ENCODE measurements at places on chromosomes 1 and 21. TPM values are rescaled to one million over a fixed set of nuclear protein-coding genes. Genes with fewer than 3 reads are reported as not detected.

The KIRREL1 gene
- polyA plus RNA-seq, result 42.2 TPM

The HECTD3 gene
- polyA plus RNA-seq, result 33.7 TPM

The LENEP gene
- not detected for polyA plus RNA-seq

The PFKFB2 gene
- 1.5 TPM for polyA plus RNA-seq

The PTPN22 gene
- 0.11 TPM for polyA plus RNA-seq

The ELF3 gene
- 0.12 TPM for polyA plus RNA-seq

The ANXA9 gene
- polyA plus RNA-seq, result 0.03 TPM

The CFHR1 gene
- polyA plus RNA-seq, result 0.12 TPM

The POU3F1 gene
- not detected for polyA plus RNA-seq

The TLCD4 gene
- polyA plus RNA-seq, result 1.5 TPM

The GBP7 gene
- polyA plus RNA-seq, result not detected

The HPDL gene
- 0.30 TPM for polyA plus RNA-seq

The ATF3 gene
- polyA plus RNA-seq, result 12.4 TPM

The GUCA2B gene
- polyA plus RNA-seq, result not detected

The MAP1LC3C gene
- polyA plus RNA-seq, result 0.53 TPM

The B3GALT5 gene
- polyA plus RNA-seq, result 0.08 TPM

The EVI5 gene
- polyA plus RNA-seq, result 31.9 TPM

The HCRTR1 gene
- polyA plus RNA-seq, result not detected

The TNN gene
- polyA plus RNA-seq, result not detected

DNA sequence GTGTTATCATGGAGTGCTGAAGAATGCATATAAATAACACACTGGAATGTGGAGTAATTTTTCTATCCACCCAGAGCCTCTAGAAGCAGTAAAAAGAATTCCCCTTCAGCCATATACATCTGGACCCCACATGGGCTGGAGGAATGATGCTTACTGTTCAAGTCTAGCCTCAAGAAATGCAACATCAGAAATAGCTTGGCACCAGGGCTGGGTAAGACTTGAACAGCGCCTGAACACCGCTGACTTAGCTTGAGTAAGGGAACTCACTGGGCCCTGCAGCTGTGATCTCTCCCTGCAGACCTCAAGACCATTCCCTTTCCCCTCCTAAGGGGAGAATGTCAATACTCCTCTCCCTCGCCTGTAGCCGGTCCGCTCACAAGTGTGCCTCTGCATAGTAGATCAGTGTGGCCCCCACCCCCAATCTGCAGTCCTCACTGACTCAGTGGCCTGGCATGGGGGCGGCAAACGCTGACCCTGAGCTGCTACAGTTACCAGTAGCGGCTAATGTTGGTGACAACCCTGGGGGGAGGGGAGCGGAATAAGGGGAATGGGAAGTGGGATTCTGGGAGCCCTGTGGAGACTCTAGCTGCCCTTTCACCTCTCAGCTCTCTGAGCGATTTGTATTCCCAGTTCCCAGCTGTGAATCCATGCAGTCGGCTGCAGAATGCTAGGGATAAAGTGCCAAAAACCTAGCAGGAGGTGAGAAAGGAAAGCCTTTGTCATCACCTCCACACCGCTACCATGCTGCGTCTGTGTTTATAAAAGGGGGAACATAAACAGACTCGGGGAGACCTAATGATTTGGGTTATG is 483.9 kb downstream of the DISC1 start:
- peak; percentile 83 for DNase-seq

- no peak for DNase-seq
These were observed 197.8 kb downstream of the HIVEP3 start for GRCh38 chr1:41720861-41721410.

GRCh38 chr1:187733232-187733631 is 904.5 kb downstream of the PLA2G4A start:
- DNase-seq, result no peak

GRCh38 chr1:51526248-51526647 is 7.2 kb upstream of the EPS15 start:
- DNase-seq, result no peak

GRCh38 chr1:169513208-169513607 is 27.5 kb upstream of the SLC19A2 start:
- DNase-seq, result peak; percentile 50

GRCh38 chr1:82836213-82836972 is 1035.7 kb downstream of the ADGRL2 start:
- DNase-seq, result no peak

- peak; percentile 84 for DNase-seq
These were observed 36.1 kb downstream of the FGGY start for GRCh38 chr1:59332983-59333382.

GRCh38 chr1:207407655-207408260 is 46.4 kb upstream of the CR2 start:
- no peak for DNase-seq

DNA sequence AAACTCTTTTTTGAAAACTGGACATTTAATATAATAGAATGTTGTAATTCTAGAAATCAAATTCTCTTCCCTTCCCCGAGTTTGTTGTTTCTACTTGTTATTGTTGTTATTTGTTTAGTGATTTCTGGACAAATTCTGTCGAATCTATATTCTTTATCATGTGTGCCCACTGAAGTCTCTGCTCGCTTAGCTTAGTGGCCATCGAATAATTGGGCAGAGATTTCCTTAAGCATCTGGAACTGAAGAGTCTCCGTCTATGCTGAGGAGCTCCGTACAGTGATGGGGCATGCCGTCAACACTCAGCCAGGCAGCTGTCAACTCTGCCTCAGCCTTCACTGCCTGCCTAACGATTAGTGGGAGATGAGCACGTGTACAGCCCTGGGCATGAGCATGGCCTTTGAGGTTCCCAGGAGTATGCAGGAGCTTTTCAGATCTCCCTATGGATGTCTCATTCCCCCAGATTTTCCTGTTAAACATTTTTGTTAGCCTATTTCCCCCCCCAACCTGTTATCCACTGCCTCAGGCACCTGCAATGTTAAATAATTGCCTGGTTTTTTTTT is 66.8 kb downstream of the SLX9 start:
- DNase-seq, result no peak

GRCh38 chr1:6271006-6271405 is 10.1 kb upstream of the GPR153 start:
- DNase-seq, result no peak

DNA sequence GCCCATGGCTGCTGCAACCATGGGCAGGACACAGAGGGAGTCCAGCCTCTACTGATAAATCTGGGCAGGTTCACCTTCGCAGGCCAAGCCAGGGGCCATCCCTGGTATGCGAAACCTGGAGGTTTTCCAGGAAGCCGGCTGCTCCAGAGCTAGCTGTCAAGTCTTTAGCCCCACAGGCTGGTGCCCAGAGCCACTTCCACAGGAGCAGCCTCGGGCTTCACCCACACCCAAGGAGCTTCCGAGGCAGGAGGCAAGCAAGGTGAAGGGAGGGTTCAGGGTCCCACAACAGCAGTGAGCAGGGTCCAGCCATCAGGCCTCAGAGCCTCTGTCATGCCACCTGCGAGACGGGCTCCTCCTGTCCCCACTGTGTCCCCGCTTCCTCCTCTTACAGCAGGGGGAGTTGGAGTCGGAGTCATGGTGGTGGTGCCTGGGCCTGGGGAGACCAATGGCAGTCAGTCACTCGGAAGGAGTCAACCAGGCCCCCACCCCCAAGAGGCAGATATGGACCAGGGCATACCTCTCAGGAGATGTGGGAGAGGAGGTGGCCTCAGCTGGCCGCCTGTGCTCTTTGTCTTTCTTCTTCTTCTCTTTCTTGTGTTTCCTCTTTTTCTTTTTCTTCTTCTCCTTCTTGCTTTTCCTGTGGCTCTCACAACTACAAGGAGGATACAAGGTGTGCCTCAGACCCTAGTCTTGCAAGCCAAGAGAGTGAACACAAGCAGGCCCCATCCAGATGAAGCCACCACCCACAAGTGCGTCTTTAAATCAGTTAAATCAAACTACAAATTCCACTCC is 2.1 kb downstream of the C1orf35 start:
- no peak for DNase-seq

DNA sequence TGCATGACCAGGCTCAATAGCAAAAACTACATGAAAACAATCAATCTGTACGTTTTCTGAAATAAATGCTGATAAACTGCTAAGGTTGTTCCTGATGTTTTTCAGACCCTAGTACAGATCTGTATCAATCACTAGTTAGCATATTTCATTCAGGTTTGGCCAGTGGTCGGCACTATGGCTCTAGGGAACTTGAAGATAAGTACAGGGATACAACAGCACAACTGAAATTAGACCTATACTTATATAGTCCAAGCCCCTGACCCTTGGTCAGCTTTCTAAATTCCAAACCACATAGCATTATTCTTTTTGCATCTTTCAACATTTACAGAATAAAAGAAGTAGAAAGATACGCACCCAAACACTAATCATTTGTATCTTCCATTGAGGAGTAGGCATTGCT is 142.7 kb downstream of the PLPPR4 start:
- DNase-seq, result no peak

DNA sequence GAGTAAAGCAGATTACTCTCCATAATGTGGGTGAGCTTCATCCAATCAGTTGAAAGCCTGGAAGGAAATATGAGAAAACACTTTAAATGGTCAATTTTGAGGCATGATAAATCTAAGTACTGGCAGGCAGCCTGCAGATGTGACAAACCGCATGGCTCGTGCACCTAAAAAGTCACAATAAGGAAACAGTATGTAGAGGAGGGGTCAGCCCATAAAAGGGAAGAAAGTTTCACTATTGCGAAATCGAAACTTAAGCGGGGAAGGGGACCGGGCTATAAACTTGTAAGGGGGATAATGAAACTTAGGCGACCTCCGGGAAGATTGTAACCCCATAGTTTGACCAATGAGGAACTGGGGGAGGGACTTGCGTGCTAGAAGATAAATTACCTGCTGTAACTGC is 109.8 kb downstream of the PLPPR4 start:
- DNase-seq, result no peak

GRCh38 chr1:181179987-181180365 is 91.5 kb downstream of the IER5 start:
- peak; percentile 77 for DNase-seq

GRCh38 chr1:1157426-1157913 is 16.2 kb upstream of the TTLL10 start:
- peak; percentile 85 for DNase-seq

DNA sequence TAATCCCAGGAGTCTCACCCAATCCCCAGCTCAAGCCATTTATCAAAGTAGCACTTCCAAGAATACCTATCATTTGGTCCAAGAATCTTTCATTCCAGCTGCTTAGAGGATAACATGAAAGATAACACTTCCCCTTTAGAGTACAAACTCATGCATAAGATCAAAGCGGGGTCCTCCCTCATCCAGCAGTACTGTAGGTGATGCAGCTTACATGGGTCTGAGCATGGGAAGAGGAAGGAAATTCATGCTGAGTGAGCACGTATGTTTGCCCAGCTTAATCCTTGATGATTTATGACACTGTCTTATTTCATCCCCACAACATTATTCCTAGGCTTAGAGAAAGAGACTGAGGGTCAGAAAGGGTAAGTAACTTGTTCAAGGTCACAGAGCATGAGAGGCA is 167.1 kb upstream of the GJB5 start:
- DNase-seq, result no peak

GRCh38 chr1:17607644-17608581 is 68.4 kb downstream of the ARHGEF10L start:
- DNase-seq, result no peak

GRCh38 chr1:154342836-154343472 is 17.6 kb downstream of the ATP8B2 start:
- no peak for DNase-seq

GRCh38 chr1:64061430-64062104 is 141.9 kb upstream of the UBE2U start:
- DNase-seq, result no peak

DNA sequence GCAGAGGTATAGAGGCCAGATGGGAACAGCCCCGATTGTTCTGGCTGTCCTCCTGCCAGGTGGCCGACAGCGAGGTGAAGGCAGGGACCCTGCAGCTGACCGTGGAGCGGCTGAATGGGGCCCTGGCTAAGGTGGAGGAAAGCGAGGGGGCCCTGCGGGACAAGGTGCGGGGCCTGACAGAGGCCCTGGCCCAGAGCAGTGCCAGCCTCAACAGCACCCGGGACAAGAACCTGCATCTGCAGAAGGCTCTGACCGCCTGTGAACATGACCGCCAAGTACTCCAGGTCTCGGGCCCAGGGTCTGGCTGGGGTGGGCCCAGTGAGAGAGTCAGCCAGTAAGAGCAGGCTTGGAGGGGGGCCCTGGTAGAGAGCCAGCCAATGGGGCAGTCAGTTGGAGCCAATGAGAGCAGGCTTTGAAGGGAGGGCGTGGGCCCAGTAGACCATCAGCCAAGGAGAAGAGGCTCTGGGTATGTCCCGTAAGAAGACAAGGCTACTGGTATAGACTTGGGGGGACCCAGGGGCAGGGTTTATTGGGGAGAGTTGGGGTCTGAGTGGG is 11.3 kb downstream of the MFAP2 start:
- DNase-seq, result no peak

- DNase-seq, result no peak
These were observed 17.9 kb downstream of the SLC9A1 start for GRCh38 chr1:27136998-27137542.

DNA sequence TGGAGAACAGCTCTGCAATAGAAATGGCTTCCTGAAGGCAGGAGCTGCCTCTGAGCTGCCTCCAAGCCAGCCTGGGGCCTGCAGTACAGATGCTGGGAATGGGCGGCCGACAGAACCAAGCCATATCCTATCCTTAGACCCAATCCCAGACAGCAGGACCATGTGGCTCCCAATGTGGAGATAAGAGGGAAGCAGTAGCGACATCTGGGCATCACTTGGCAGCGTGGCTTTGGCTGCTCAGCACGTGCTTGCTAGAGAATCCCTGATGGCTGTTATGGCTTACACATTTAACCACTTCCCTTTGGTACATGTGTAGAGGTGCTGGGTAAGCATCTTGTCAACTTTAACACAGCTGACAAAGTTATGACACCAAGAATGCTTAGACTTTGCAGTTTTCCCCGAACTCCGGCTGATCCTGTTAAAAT is 87.7 kb downstream of the MAN1C1 start:
- no peak for DNase-seq

GRCh38 chr1:29708381-29708780 is 472.1 kb downstream of the PTPRU start:
- DNase-seq, result no peak

GRCh38 chr1:9881838-9882249 is 28.2 kb downstream of the CTNNBIP1 start:
- peak; percentile 73 for DNase-seq
